NCI-H774 (cell line): ENCODE measurements at places on chromosomes 2 and 18.

DNA sequence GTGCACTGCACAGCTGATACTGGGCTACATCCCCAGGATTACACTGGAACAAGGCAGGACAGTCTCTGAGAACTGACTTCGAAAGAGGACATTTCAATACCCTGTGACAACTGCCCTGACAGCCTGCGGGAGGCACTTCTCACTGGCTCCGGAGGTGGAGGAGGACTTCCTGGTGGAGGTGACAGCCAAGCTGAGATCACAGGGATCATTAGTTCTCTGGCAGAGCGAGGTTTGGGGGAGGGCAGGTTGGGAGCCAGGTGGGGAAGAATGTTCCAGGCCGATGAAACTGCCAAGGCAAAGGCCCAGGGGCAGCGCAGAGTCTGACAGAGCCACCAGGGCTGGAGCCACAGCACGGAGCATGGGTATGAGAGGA, 28.0 kb upstream of the NPAS2 start:
- no peak for DNase-seq

DNA sequence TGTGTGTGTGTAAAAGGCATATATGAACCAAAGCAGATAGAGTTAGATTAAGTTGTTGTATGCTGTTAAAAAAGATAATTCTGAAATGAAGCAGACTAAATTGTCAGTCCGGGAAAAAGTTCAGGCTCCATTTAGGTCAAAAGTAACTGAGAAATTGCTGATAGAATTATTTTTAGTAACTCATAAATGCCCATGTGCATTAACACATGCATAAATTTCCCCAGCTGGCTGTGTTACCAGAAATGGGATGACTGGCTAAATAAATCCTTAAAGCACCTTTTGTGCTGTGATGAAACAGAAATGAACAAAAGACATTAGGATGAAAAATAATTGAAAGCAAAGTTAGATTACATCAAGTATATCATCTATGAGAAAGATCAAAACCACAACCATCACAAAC, 111.3 kb downstream of the NYAP2 start:
- DNase-seq, result no peak

DNA sequence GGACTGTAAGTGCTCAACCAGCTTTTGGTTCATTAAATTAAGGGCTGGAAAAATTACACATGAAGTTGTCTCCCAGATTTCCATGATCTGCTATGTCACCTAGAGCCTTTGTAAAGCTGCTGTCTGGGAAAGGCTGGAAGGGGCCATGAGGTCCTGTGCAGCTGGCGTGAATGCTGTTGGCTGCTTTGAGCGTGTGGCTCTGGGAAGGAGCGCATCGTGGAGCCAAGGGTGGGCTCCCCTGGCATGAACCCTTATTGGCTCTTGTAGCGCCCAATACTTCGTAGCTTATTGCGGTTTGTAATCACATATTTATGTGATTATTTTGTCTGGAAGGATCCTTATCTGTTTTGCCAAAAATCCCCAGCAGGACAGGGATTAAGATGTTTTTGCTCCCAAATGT, 70.5 kb upstream of the LMAN1 start:
- no peak for DNase-seq

DNA sequence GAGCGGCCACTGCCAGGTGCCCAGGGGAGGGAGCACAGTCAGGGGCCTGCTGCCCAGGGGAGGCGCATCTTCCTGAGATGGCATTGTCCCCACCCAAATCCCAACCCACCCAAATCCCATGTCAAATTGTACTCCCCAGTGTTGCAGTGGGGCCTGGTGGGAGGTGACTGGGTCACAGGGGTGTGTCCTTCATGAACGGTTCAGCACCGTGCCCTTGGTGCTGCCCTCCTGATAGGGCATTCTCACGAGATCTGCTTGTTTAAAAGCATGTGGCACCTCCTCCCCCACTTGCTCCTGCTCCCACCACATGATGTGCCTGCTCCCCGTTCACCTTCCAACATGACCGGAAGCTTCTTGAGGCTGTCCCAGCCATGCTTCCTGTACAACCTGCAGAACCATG, 27.6 kb downstream of the ANKMY1 start:
- no peak for DNase-seq

GRCh38 chr2:137976274-137976673, 12.0 kb downstream of the HNMT start:
- DNase-seq, result no peak

GRCh38 chr18:63422864-63423304, 608 bp upstream of the VPS4B start:
- DNase-seq, result no peak

GRCh38 chr2:190964170-190964795, 49.7 kb downstream of the STAT1 start:
- DNase-seq, result no peak
